Non-pigmented ciliary epithelial cell (primary cell): ENCODE measurements at places on chromosomes 7 and 10.
A peak's percentile ranks its signal among the peaks of the same experiment; 100 is the strongest.

DNA sequence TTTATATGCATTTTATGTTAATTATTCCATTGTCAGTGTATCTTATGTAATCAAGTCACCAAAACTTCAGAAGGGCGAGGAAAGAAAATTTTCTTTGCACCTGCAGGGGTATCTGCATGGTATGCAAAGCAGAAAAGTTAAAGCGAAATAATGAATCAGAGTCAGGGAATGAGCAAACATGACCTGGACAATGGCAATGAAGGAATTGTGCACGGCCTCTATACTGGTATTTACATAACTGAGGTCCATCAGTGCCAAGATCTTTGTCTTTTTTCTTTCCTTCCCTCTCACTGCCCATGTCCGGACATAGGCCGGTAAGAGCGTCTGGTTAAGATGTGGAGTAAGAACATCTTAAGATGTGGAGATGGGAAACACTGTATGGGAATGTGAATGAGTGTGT is 14.4 kb upstream of the AKR1C3 start:
- DNase-seq, result no peak

- no peak for DNase-seq
Observed at GRCh38 chr10:78504181-78504580, 470.5 kb downstream of the RPS24 start.

DNA sequence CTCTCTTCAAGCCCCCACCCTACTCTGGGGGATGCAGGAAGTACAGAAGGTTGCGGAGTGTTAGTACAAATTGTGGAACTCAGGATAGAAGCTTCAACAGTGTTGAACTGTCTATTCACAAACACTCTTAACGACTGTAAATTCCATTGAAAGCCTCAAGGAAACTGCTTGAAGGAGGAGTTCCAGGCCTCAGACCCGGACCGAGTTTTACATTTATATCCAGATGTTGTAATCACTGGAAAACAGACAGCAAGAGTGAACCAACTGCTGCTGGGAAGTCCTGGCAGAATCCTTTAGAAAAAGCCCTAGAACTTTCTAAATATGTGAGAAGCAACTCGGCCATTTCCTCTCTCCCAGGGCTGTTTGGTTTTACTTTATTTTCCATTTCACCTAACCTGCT is 84.1 kb upstream of the LRRC18 start:
- DNase-seq, result no peak

- DNase-seq, result peak; percentile 47
Observed at GRCh38 chr7:86939197-86939814, 120.1 kb downstream of the ELAPOR2 start.

GRCh38 chr7:106019470-106019820 is 56.4 kb downstream of the CDHR3 start:
- no peak for DNase-seq

- no peak for DNase-seq
Observed at GRCh38 chr10:130545122-130545521, 408.9 kb downstream of the GLRX3 start.

DNA sequence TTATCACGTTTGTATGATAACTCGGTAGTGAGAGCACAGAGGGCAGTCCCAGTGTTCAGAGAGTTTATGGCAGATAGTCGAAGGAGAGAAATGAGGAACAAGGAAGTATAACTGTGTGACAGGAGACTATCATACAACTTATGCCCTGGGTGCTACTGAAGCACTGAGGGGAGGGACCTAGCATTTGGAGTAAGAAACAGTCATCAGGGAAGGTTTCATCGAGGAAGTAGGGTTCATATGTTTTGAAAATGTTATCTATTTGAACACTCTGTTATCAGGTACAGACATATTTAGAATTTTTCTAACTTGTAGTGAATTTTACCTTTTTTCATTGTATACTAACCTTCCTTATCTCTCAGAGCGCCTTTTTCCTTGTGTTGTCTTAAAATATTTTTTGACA is 1214.4 kb upstream of the C7orf33 start:
- no peak for DNase-seq
